ENCODE measurements at places on chromosomes 7 and 10.

DNA sequence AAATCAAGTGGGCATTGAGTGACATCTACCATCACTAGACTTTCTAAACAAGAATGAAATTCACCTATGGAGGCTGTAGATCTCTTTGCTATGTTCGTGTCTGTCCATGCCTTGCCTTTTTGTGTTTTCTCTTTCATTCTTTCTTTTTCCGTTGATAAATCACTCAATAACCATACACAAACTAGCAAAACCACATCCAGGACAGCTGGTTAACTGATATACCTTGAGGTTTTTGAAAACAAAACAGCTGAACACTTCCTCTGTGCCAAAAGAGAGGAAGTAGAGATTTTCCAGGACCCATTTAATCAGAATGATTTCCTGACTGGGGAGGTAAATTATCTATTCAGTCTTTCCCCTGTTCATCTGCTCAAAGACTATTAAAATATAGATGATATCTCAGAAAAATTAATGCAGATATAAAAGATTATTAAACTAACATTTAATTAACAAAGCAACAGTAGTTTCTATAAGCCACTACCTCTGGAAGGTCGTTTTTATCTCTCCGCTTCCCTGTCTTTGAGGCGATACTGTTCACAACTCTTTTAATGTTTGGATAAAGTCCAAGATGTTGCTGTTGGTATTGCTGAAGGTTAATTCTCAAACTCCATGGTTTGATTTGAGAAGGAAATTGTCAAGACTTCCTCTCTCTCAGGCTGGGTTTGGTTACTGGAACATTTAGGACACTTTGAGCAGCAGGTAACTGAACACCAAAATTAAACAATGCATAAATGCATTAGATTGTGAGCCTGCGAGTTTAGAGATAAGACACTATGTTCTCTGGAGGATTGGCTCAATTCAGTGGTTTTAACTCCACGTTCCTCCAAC is 24.4 kb upstream of the C10orf67 start:
- DNase-seq, result no peak

DNA sequence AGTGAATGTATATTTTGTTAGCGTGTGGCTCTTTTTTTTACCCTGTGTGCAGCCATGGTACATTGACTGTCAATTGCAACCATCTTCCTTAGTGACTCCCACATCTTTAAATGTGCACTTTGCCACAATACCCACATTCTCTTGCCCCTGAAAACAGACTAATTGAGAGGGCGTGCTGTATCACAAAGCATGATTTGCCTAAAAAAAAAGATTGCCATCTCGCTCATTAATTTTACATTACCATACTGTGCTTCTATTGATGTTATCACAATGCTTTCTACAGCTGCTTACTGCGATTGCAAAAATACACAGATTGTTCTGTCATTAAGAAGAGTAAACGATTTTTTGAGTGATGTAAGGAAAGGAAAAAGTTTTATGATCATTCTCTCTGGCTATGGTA is 613.1 kb upstream of the NRP1 start:
- no peak for DNase-seq

- peak; percentile 99 for DNase-seq
Measured at GRCh38 chr10:78805176-78805575, 263.6 kb upstream of the ZMIZ1 start.

- DNase-seq, result no peak
Measured at GRCh38 chr10:105148456-105148855, 507.4 kb downstream of the SORCS3 start.

GRCh38 chr7:74604326-74605020 is 53.0 kb upstream of the GTF2I start:
- DNase-seq, result no peak

- DNase-seq, result no peak
Measured at GRCh38 chr10:128278362-128278761, 152.1 kb upstream of the MKI67 start.

DNA sequence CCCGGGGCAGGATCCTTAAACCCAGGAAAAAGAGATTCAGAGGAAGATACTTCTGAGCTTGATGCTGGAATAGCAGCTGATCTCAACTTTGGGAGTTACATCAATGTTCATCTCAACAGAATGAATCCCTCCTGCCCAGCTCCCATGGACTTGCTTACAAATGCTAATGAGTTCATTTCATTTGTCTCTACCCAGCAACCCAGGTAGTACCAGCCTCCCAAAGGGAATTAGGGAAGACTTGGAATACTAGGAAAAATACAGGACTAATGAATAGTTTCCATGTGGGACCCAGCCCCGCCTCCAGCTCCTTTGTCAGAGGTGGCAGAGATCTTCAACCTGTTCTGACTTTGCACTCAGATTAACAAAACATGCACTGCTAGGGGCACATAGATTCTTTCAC is 22.1 kb upstream of the TCF7L2 start:
- no peak for DNase-seq

GRCh38 chr7:8528311-8528710 is 94.9 kb downstream of the NXPH1 start:
- no peak for DNase-seq

DNA sequence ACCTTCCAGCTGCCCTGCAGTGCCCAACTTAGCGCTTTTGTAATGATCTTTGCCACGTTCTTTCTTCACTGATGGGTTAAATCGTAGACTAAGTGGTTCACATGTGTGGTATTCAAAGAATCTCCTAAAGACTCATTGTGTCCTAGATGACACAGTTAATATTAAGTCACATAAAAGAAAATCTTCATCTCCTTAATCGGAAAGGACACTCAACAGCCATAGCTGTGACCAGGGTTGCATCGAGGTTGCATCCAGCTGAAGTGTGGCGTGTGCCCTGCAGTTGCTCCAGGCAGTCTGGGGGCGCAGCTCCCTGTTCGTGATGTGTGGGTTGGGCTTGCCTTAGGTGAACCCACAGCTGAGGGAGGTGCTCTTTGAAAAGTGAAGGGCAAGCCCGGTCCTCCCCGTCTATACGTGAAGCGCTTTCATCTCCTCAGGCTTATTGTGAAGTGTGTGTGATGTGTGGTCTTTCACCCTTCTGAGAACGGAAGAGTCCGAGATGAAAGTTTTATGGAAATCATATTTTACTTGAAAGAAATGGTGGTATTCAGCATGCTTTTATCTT is 122.7 kb downstream of the TRRAP start:
- peak; percentile 18 for DNase-seq

- peak; percentile 62 for DNase-seq
Measured at GRCh38 chr10:32937911-32938424, 20.1 kb downstream of the ITGB1 start.

- no peak for DNase-seq
Measured at GRCh38 chr7:158779061-158780000, 50.0 kb downstream of the ESYT2 start.

DNA sequence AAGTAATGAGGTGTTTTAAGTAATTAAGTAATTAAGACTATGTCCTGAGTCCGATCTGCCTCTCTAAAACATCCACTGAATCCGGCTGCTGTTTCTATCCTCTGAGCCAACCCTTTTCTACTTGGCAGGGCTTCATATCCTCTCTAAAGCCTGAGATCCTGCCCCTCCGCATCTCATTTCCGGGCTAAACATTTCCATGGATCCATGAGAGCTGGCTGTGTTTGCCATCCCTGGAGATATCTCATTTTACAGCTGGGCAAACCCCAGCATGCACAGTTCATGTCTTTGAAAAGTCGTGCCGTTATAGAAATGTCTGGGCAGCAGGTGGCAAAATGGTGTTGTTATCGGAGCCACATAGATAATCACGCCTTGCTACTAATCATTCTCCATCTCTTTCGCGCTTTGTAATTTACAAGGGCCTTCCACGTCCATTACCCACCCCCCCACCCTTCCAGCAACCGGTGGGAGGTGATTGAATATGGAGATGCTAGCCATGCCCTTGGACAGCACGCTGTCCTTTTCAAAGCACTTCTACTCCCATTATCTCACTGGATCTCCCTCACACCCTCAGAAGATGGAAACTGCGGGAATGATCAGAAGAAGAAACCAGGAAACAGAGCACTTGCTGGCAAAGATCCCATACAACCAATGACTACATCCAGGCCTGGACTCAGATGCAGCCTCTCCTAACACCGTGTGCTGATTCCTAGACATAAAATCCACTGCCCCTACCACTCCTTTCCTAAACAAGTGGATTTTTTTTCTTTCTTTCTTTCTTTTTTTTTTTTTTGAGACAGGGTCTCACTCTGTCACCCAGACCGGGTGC is 1189.2 kb downstream of the TYW1 start:
- DNase-seq, result peak; percentile 13

GRCh38 chr10:119769886-119770285 is 44.0 kb downstream of the INPP5F start:
- DNase-seq, result peak; percentile 67

DNA sequence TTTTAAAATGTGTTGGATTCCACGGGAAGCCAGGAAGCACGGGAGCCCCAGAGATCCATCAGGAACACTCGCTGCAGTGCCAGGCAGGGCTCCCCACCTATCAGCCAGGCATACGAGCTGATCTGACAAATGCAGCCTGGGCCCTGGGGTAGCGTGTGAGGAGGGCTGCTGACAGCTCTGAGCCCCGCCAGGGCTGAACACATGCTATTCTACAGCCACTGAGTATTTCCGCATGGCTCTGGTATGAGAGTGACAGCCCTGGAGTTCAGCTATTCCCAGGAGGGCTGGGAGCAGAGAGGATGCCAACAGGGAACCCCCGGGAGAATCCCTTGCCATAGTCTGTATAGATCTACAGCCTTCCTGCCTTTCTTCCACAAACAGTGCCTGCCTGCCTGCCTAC is 237.3 kb upstream of the ZMIZ1 start:
- peak; percentile 35 for DNase-seq

GRCh38 chr7:91434836-91435235 is 170.6 kb downstream of the FZD1 start:
- DNase-seq, result peak; percentile 91

DNA sequence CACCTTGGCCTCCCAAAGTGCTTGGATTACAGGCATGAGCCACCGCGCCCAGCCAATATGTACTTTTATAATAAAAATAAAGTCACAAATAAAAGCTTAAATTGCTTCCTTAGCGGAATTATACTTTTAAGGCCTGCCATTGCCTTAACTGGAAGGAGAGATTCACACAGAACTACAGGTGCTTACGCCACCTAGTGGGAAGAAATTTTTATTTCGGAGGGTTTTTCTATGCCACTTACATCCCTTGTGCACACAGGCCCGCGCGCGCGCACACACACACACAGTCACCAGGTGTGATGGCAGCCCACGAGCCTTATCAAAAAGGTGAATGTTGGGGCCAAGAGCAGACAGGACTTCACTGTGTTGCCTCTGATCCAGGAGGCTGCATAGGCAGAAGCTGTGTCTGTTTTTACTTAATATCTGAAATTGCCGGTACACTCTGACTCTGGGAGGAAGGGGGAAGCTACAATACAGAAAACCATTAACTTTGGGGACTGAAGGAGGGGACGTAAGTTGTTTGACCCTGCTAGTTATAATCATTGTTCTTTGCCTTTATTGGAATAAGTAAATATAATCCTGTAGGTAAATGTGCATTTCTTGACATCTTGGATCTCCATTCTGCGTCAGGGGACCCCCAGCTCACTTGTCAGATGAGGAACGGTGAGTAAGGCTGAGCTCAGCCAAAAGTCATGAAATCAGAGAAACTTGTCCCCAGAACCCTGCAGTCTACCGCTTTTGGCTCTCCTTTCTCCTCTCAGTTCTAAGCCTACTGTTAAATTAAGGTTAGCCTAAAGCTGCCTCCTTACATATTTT is 87.1 kb downstream of the SLC16A9 start:
- peak; percentile 71 for DNase-seq

GRCh38 chr10:48266528-48266927 is 8.0 kb downstream of the FRMPD2 start:
- DNase-seq, result no peak

DNA sequence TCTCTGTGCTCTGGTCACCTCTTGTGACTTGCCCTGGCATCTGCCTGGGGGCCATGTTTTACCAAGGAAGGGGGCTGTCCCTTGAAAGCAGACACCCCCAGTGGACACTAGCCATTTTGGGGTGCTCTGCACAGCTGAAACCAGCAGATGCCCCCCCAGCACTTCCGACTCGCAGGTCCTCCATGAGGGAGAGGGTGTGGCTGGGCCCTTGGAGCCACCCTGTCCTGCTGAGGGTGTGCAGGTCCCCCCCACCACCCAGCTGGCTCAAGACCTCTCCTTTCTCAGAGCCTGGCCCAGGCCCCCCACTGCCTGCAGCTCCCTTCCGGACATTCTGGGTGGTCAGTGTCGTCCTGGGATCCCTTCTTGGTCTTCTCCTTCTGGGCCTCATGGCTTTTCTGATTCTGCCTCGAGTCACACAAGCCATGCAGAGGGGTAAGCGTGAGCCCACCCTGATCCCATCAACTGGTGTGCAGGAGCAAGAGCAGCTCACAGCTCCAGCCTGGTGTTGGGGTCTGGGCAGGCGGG is 12.3 kb downstream of the SCART1 start:
- DNase-seq, result no peak

DNA sequence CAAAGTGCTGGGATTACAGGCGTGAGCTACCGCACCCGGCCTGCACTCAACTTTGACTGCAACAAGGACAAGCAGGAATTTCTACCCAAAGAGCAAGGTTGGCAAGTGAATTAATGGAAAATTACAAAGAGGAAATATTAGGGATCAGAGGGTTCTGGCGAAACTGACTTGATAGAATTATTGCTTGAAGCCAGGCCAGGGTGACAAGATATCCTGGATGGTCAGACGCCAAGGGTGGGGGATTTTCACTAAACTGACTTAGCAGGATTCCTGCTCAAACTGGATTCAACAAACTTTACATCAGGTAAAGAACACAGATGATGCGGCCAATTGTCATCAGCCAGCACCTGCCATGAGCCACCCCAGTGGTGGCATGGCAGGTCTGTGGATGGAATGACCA is 603.6 kb upstream of the MGMT start:
- DNase-seq, result no peak

- no peak for DNase-seq
Measured at GRCh38 chr7:133510326-133511055, 257.6 kb downstream of the EXOC4 start.

GRCh38 chr7:104928721-104929400 is 85.1 kb upstream of the KMT2E start:
- no peak for DNase-seq

- DNase-seq, result no peak
Measured at GRCh38 chr7:100781255-100781654, 46.1 kb downstream of the EPHB4 start.

DNA sequence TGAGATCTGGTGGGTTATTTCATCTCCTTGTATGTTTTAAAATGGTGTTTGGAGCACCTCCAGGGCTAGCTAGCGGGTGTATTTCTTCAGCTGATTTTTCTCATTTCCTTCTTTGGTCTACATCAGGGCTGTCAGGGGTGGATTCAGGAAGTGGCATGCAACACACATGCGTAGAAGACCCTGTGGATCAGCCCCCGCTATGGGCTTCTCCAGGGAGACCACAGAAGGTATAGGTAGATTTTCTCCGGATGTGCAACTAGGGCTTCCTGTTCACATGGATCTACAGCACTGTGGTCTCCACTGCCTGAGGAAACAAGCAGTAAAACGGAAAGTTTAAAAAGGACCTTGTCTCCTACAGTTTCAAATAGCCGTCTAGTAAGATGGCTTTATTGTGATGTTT is 10.4 kb downstream of the NUB1 start:
- no peak for DNase-seq

GRCh38 chr10:80471001-80471400 is 16.9 kb downstream of the TSPAN14 start:
- no peak for DNase-seq

Data from fibroblast of upper back skin (primary cell).